ENCODE measurements at places on chromosomes 12 and 14.

DNA sequence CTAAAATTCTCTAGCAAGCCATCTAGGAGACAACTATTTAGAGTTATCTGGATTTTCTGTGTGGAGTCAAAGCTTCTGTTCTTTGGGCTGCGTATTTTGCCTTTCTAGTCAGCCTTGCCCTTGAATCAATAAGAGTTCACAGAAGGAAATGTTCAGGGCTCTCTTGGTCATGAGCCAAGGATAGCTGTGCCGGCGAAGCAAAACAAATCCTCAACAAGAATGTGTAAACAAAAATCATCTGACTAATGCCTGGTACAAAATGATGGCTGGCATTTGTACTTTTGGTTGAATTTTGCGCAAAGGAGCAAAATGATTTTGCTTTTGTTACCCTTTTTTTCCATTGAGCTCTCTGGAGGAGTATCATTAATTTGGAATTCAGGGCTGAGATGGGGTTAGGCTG, 171.1 kb downstream of the DACT1 start:
- H3K27ac ChIP-seq, result no peak overlapping the region
- H3K4me1 ChIP-seq, result peaks cover 14% of the 10 kb centered on the region
- no peak for DNase-seq
- no peaks in the 10 kb centered on the region for H3K36me3 ChIP-seq
- H3K27me3 ChIP-seq, result no peaks in the 10 kb centered on the region

DNA sequence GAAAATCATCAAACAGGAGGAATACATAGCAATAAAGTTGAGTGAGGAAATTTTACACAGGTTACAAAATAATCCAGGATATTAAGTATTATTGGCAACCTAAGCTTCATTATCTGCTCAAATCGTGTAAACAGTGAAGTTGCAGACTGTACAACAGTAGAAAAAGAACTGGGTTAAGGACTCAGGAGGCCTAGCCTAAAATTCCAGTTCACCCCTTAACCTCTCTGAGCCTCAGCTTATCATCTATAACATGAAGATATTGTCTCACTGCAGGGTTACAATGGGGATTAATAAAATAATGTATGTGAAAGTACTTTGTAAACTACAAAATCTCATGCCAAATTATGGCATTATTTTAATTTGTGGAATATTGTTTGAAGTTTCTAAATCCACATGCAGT, 26.0 kb downstream of the DDHD1 start:
- no peaks in the 10 kb centered on the region for H3K36me3 ChIP-seq
- peak overlapping the region; percentile 59 for H3K27ac ChIP-seq
- H3K4me1 ChIP-seq, result no peaks in the 10 kb centered on the region
- H3K27me3 ChIP-seq, result no peaks in the 10 kb centered on the region
- DNase-seq, result no peak

DNA sequence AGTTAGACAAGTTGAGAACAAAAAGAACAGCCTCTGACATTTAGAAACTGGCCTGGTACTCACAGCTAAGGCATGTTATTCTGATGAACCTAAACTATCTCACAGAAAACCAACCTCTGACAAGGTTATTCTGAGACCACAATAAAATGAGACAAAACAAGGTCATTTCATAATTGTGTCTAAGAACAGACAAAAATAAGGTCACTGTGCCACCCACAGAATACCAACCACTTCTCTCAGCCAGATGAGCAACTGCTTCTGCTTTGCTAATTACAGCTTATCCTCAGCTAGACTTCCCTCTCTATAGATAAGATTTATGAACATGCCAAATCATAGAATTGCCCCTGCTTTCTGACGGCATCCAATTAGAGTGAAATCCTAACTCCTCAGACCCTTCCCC, 52.2 kb upstream of the CRACR2A start:
- H3K4me1 ChIP-seq, result no peaks in the 10 kb centered on the region
- H3K4me3 ChIP-seq, result no peak overlapping the region
- H3K27me3 ChIP-seq, result no peaks in the 10 kb centered on the region
- no peak overlapping the region for H3K27ac ChIP-seq
- no peaks in the 10 kb centered on the region for H3K36me3 ChIP-seq

DNA sequence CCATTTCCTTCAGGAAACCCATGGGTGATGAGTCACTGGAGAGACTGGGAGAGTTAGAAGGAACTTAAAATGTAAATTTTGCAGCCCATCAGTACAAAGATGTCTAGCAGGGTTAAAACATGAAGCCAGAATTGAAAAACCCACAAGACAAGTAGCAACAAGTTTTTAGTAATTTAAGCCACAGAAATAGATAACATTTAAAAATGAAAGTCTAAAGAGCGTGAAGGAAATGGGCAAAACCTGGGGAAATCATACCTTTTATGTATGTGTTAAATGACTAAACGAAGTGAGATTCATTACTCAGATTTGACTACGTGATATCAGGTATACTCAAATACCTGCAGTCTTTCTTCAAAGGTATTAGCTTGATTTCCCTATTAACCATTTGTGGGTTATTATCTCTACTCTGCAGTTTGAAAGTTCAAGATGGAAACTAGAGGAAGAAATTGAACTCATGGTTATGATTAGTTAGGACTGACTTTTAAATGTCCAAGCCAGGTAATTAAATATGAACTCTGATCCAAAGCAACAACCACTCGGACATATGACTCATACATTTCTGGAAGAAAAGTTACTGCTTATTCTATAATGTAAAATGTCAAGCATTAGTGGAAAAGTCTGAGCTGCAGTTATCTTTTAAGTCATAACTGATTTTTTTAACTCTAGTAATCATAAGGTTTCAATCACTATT, 84.1 kb downstream of the ITPR2 start:
- no peak for DNase-seq
- H3K27me3 ChIP-seq, result no peaks in the 10 kb centered on the region
- H3K4me3 ChIP-seq, result no peak overlapping the region
- no peak overlapping the region for H3K27ac ChIP-seq

- DNase-seq, result no peak
- H3K27ac ChIP-seq, result no peak overlapping the region
- no peaks in the 10 kb centered on the region for H3K36me3 ChIP-seq
- no peaks in the 10 kb centered on the region for H3K4me1 ChIP-seq
- peaks cover 19% of the 10 kb centered on the region for H3K27me3 ChIP-seq
- H3K4me3 ChIP-seq, result no peak overlapping the region
Observed at GRCh38 chr12:117090816-117091711, 8.2 kb downstream of the TESC start.

DNA sequence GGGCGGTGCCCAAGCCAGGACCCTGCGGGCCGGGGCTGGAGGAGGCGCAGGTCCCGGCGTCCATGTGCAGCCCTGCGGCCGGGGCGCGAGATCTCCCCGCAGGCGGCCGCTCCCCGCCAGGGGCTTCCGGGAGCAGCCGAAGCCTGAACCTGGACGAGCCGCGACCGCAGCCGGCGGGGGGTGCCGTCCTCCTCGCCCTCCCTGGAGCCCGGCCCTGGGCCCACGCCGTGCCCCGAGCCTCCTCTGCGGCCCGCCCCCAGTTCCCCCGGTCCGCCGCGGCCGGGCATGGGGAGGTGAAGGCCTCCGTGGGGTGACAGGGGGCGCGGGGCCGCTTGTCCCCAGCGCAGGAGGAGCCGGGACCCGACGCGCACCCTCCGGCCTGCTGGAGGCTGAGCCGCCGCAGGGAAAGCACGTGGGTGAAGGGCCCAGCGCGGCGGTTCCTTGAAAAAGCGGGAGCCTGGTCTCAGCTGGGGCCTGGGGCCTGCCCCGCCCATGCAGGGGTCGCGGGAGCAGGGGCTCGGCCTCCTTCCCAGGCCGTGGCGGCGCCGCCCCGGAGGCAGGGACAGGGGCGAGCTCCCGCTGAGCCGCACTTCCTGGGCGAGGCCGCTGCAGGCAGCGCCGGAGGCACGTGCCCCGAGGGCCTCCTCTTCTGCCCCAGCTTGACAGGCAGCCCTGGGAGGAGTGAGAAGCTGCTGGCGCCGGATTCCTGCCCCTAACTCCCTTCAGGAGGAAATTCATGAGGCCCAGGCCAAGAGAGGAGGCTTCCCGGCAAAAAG, 55.6 kb upstream of the PPP2R5C start:
- no peaks in the 10 kb centered on the region for H3K36me3 ChIP-seq
- H3K27me3 ChIP-seq, result no peaks in the 10 kb centered on the region
- peak overlapping the region; percentile 79 for H3K27ac ChIP-seq
- no peaks in the 10 kb centered on the region for H3K4me1 ChIP-seq
- peak; percentile 28 for DNase-seq

GRCh38 chr12:70246580-70246979, 3.3 kb downstream of the CNOT2 start:
- H3K4me3 ChIP-seq, result no peak overlapping the region
- peaks cover 79% of the 10 kb centered on the region for H3K4me1 ChIP-seq
- H3K27me3 ChIP-seq, result no peaks in the 10 kb centered on the region
- no peak for DNase-seq
- peak overlapping the region; percentile 23 for H3K27ac ChIP-seq
- no peaks in the 10 kb centered on the region for H3K36me3 ChIP-seq

DNA sequence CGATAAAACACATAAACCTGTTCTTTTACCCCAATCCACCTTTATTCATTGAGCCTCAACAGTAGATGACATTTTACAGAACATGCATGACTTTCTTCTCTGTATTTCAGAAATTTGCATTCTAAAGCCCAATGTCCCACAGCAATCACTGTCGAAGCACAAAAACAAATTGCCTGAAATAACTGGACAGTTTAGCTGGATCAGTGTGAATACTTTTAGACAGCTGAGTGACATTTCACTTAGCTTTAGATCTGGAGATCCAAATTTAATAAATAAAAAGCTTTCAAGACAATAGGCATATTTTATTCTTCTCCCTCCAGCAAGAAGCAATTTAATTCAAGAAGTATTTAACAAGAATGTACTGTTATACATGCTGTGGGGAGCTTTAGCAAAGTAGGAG, 109.1 kb upstream of the FSCB start:
- no peaks in the 10 kb centered on the region for H3K27me3 ChIP-seq

- H3K36me3 ChIP-seq, result no peaks in the 10 kb centered on the region
- no peak overlapping the region for H3K27ac ChIP-seq
- no peak for DNase-seq
- H3K27me3 ChIP-seq, result no peaks in the 10 kb centered on the region
Observed at GRCh38 chr12:6122201-6122600, 2.3 kb downstream of the VWF start.

- DNase-seq, result no peak
- no peak overlapping the region for H3K27ac ChIP-seq
- H3K4me3 ChIP-seq, result no peak overlapping the region
- H3K36me3 ChIP-seq, result no peaks in the 10 kb centered on the region
- H3K27me3 ChIP-seq, result peaks cover 10% of the 10 kb centered on the region
Observed at GRCh38 chr14:99389174-99389826, 91.4 kb downstream of the SETD3 start.

- H3K27ac ChIP-seq, result peak overlapping the region; percentile 83
- no peaks in the 10 kb centered on the region for H3K36me3 ChIP-seq
- peak; percentile 80 for DNase-seq
- H3K4me1 ChIP-seq, result peaks cover 18% of the 10 kb centered on the region
Observed at GRCh38 chr12:98418357-98419075, 96.9 kb upstream of the TMPO start.
